ENCODE measurements at places on chromosomes 2 and 18.

DNA sequence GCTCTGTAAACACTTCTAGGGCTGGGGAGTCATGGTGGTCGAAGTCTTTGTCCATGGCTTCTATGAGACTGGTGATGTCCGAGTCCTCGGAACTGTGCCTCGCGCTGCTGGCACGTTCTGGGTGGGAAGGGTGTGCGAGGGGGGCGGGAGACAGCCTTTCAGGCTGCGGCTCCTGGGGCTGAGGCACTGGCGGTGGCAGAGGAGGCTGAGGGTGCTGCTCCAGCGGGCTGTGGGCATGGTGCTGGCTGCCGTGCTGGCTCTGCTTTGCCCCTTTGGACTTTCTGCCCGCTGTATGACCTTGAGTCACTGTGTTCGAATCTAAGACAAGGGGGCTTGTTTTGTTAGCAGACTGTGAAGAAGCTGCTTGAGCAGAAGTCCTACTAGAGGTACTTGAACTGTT lies 79.0 kb downstream of the ZAP70 start:
- DNase-seq = no peak

DNA sequence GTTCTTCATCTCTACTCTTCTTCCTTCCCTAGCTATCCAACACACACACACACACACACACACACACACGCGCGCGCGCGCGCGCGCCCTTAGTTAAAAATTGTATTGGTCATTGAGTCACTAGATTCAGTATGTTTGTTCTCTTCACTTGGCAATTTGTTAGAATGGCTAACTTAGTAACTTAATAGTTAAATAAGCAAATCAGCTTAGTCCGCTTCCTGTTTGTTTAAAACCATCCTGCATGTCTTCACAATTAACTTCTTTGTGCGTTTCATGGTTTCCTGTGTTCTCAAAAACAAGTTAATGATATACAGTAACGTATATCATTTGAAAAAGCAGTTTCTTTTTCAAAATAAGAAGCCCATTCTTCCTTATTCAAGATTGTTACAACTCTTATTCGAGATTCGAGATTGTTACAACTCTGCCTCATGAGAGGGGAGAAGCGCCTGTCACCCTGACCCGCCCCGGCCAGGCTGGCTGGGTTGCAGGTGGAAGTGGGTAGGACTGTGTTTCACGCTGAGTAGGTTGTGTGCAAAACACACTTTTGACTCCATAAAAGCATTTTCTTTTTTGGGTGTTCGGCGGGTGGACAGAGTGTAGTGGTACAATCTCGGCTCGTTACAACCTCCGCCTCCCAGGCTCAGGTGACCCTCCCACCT lies 9.5 kb upstream of the CNNM3 start:
- no peak for DNase-seq

DNA sequence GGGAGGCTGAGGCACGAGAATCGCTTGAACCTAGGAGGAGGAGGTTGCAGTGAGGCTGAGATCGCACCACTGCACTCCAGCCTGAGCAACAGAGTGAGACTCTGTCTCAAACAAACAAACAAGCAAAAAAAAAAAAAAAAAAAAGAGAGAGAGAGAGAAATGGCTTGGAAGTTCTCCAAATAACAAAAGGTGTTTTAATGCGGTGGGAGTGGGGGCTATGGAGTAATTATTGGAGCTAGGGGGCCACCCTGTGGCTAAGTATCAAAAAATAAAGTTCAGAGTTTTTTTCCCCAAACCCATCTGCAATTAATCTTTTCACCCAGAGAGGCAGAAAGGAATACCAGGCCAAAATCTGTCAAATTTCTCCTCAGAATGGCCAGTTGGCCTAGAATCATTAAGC lies 23.0 kb upstream of the CEP68 start:
- no peak for DNase-seq

DNA sequence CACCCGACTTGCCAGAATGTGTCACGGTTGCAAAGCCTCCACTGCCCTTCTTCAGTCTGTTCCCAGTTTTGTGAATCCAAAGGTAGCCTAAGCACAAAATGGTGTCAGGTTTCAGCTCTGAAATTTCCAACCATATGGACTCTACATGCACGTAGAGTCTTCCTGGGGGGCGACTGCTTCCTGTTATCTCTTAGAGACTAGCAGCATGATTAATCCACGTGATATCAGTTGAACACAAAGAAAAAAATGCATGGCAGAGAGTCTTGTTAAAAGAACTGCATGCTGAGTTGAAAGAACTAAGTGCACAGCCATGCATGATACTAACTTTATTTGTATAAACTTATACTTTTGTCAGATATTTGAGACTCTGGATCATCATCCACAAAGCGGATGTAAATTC lies 404.4 kb downstream of the SOCS6 start:
- no peak for DNase-seq

GRCh38 chr2:66899109-66899508 lies 464.2 kb downstream of the MEIS1 start:
- no peak for DNase-seq

DNA sequence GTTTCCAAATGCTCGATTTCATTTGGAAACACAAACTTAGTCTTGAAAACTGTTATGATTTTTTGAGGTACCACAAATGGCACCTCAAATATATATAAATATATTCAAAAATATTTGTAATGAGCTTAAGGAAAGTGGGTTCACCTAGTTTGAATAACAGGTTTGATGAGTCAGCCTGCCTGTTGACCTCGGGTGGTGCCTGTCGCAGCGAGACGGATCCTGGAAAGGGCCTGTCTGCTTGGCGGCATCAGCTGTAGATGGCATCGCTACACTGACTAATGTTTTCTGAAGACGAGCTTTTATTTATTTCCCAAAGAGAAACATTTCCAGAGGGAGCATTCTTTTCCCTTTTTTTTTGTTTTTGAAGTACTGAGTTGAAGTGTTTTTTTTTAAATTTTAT lies 6.9 kb downstream of the ALLC start:
- no peak for DNase-seq

GRCh38 chr2:29582062-29582461 lies 339.3 kb downstream of the ALK start:
- DNase-seq = no peak

- no peak for DNase-seq
These were observed 18.2 kb downstream of the FBLN7 start for GRCh38 chr2:112156152-112156986.

- no peak for DNase-seq
These were observed 387.1 kb downstream of the RND3 start for GRCh38 chr2:150100336-150100735.

DNA sequence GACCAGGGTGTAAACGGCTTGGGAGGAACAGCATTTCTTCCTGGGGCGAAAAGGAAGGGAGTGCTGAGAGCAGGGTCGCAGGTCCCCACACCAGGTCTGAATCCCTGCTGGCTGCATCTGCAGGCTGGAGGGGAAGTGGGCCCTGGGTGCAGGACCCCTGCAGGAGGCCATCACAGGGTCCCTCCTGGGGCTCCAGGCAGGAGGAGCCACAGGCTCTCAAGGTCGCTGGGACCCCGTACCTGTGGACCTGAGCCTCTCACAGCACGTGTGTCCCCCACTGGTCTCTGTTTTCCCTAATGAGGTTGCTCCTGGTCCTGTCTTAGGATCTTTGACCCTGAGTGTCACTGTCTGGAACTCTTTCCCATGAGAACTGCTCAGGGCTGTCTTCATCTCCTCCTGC lies 147.8 kb upstream of the ZNF236 start:
- DNase-seq = no peak

- no peak for DNase-seq
These were observed 299.4 kb downstream of the AGAP1 start for GRCh38 chr2:235793163-235793752.

All from stimulated activated CD4-positive, alpha-beta T cell treated with anti-CD3 and anti-CD28 coated beads, Interleukin-1b, Interleukin-23, amount 100 ng/mL, for 1 hour (primary cell).